Head of caudate nucleus (tissue), 42 donors: ENCODE measurements at places on chromosomes 4 and X.

DNA sequence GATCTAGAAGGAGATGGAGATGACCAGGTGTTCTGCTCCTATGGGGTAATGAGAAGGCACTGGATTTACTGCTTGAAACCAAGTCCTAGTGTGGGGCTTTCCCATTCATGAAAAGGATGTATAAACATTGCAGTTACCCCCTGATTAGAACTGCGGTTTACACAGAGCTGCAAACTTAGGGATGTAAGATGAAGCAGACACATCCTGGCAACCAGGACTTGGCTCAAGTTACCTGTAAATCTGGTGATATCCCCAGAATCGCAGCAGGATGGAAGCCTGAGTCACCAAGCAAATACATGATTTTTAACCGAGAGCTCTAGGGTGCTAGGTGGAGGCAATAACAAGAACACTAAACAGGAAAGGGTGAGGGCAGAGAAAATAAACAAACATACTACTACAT is 178.6 kb upstream of the MAMLD1 start:
- DNase-seq, result no peak

- DNase-seq, result no peak
Observed at GRCh38 chr4:10273030-10273429, 156.4 kb upstream of the WDR1 start.

DNA sequence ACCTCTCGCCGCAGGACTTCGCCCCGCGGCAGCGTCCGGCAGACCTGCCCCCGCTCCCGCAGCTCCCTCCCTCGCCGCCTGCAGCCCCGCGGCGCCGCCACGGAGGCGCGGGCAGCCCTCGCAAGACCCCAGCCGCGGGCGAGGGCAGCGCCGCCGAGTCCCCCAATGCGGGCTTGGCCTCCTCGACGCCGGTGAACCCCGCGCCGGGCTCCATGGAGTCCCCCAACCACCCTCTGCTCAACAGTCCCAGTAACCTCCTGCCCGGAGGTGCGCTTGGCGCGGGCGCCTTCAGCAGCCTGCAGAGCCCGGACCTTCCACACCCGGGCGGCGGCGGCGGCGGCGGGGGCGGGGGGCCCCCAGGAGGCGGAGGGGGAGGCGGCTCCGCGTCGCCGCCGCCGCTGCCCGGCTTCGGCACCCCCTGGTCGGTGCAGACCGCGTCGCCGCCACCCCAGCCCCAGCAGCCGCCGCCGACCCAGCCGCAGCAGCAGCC is 1.2 kb downstream of the CPEB2 start:
- DNase-seq, result peak; percentile 39

DNA sequence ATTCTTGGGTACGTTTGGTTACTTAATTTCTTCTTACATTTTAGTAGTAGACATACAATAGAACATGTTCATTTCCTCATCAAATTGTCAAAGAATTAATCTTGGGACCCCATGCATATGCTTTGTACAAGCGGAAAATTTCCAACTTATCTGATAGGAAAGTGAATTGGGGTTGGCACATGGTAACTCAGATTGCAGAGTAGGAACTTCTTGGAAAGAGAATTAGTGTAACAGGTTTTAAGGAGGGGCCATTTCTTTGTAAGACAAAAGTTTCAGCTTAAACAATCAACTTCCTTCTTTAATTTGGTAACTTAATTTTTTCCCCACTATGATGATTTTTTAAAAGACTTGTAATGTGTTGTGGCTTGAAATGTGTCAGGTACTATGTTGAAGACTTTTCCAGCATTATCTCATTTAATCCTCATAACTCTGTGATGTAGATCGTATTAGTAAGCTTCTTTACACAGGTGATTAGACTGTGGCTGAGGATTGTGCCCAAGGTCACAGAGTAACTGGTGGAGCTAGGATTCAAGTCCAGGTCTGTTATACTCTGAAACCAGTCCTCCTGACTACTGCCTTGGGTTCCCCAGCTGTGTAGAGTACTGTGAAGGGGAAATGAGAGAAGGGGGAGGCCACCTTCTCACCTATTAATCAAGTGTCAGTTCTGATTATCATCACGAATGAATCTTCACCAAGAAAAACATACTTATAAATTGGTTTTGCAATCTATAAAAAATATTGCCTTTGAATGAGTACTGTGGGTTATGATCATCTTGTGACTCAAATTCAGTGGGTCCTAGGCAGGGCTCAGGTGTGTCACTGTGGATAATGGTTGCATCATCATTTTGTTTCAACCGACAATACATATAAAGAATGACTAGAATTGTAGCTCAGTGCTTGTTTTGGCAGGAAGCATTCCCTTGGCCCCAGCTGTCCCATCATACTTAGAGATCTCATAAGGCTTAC is 4.3 kb downstream of the GK start:
- no peak for DNase-seq

DNA sequence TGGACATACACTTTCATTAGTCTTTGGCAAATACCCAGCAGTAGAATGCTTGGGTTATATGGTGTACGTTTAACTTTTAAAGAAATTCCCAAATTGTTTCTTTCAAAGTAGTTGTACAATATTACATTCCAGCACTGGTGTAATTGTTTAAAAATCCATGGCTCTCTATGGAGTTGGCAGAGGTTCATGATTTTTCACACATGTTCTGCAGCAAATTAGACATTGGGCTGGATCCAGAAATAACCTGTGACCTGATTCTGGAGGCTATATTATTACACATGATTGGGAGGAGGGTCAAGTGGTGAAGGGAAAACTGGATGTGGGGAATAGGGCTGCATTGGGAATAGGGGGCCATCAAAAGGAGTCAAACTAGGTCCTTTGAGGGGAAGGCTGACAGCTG is 41.9 kb downstream of the MAMLD1 start:
- no peak for DNase-seq

- no peak for DNase-seq
Observed at GRCh38 chr4:42142591-42142990, 9.9 kb downstream of the BEND4 start.

GRCh38 chr4:78513411-78513975 is 38.1 kb upstream of the ANXA3 start:
- no peak for DNase-seq

DNA sequence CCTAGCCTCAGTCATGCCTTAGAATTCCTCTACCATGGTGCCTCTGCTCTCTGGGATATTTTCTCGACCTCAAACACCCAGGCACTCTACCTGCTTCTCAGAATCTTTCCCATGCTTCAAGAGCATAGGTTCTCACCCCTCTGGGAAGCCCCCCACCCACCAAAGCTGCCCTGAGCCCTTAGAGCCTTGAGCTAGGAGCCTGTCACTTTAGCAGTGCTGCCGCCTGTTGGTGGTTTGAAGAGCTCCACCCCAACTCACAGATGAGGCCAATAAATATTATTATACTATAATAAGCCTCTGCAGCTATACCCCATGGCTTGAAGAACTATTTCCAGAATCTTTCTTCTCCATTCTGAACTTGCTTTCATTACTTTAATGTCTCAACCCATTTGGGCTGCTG is 109.7 kb downstream of the RTL5 start:
- DNase-seq, result no peak

- no peak for DNase-seq
Observed at GRCh38 chr4:111283066-111283677, 660.3 kb upstream of the PITX2 start.

DNA sequence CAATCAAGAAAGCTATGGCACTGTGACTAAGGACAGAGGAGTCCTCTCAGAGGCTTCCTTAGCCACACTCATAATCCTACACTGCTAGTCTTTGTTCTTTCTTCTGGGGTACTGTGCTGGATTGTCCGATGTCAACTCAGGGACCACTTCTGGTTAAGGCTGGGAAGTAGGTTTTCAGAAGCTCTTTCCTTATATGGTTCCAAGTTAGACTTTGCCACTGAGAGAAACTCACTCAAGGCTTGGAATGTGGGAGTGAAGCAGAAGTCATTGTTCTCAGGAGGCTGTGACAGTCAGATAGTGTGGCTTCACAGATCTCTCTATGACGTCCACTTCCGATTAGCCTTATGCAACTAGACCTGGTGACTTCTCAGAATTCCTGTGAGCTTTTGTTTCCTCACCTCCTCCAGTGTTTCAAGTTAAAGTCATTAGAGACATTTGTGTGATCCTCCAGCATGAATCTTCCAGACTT is 317.3 kb upstream of the F9 start:
- DNase-seq, result no peak

- DNase-seq, result no peak
Observed at GRCh38 chr4:95290702-95291101, 258.1 kb downstream of the UNC5C start.

- no peak for DNase-seq
Observed at GRCh38 chr4:111707491-111707890, 437.8 kb upstream of the FAM241A start.

DNA sequence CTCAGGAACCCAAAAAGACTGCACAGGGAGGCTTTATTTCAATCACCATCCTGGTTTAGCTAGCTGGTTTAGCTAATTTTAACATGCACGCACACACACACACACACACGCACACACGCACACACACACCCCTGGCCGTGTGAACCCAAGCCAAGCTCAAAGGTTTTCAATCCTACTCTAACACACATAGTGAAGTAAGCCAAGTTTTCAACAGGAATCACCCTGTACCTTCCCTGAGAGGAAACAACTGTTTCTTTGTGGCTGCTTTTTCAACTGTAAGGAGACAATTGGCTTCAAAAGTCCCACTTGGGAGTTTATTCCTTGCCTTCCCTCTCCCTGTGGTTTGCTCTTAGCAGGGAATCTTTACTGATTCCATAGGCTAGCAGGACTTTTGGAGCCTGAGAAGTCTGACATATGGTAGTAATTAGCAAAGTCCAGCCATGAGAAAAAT is 98.9 kb upstream of the BMP3 start:
- DNase-seq, result no peak

DNA sequence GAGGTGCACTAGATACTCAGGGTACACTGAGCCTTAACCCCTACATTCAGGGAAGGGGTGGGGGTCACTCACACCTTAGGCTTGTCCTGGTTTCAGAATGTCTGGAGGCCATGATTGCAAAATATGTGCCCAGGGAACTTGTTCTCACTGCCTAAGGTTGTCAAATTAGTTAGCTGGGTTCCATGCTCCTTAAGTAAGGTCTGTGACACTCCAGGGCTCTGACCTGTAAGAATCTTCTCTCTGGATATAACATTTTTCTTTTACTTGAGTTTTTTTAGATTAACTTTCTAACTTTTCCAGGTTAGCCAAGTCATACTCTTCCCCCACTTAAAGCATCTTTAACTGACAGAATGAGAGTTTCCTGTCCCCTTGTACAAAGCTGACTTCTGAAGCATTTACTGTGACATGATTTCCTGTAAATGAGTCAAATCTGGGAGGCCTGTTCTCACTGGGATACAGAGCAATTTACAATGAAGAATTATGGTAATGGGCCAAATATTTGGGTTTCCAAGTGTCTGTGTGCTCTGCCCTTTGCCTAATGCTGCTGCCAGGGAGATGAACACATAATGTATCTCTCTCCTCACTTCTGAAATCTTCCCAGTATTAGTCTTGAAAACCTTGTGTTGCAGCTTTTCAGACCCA is 101.7 kb downstream of the GATB start:
- no peak for DNase-seq
